ENCODE measurements at places on chromosomes 13 and 19.

DNA sequence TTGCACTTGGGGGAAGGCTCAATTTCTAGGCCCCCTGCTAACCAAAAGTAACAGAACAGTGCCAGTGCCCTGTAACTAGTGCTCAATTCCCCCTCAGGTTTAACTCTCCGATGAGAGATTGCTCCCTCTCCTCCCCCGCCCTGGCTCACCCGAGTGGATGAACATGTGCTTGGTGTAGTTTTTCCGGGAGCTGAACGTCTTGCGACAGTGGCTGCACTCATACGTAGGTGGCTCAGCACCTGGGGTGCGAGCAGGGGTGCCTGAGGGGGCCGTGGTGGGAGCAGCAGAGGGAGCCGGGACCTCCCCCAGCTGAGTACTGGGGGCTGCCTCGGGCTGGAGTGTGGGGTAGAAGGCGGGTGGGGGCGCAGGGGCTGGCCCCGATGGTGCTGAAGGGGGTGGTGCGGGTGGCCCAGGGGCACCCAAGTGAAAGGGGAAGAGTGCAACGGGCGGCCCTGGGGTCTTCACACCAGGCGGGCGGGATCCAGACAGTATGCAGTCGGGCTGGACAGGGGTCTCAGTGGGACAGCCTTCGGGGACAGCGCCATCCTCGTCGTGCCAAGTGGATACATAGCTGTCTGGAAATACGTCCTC is 3.3 kb downstream of the ZBTB45 start:
- DNase-seq = no peak

DNA sequence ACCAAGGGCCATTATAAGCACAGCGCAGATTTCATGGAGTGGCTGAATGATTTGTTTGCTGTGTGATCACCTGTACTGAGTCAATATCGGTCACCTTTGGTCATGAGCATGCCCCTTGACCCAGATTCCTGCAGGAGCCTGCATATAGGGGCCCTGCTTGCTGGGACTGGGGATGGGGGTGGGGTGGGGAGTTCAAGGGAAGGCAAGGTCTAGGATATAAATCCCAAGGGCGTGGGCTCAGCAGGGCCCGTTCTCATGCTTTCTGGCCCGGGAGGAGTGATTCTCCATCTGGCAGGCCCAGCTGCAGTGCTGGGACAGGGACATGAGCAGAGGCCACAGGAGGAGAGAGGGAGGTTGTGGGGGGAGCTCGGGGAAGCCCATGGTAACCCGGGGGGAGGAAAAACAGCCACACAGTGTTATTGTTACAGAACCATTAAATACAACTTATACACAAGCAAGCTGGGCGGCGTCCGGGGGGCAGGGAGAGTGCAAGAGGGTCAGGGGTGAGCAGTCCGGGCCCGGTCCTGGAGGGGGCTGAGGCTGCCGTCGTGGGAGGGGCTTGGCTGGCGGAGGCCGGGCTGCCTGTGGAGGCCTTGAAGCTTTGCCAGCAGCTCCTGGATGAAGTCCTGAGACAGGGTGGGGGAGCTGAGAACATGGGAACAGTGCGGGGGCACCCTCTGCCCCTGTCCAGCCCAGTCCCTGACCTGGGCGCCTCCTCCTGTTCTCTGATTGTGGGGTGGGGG is 5.2 kb downstream of the PPP1R14A start:
- no peak for DNase-seq

GRCh38 chr13:26025771-26026170 is 26.0 kb downstream of the SHISA2 start:
- DNase-seq = no peak

GRCh38 chr19:45473682-45474605 is 6.1 kb downstream of the FOSB start:
- no peak for DNase-seq

- no peak for DNase-seq
These were observed 12.7 kb upstream of the KL start for GRCh38 chr13:33003458-33004019.

DNA sequence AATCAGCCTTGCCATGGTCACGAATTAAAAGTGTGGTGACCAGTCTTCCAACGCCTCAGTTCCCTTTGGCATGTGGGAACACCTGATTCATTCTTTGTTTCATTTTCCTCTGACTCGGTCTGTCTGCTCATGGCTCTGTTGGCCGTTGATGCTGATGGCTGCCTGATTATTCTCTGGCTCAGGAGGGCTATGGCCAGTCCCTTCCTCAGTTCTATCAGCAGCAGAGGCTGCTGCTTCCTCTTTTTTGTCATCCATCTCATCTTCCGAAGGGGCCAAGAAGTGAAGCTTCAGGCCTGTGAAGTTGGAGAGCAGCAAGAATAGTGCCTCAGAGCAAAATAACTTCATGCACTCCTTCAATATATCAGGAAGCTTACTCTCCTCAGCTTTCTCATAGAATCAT is 9.5 kb upstream of the MLNR start:
- no peak for DNase-seq

GRCh38 chr13:36666477-36667229 is 7.2 kb upstream of the SERTM1 start:
- DNase-seq = no peak

- no peak for DNase-seq
These were observed 2.2 kb downstream of the FLT1 start for GRCh38 chr13:28492569-28493367.

- DNase-seq = no peak
These were observed 393.0 kb downstream of the FOXO1 start for GRCh38 chr13:40273253-40274025.

GRCh38 chr13:100600461-100600860 is 11.9 kb upstream of the GGACT start:
- no peak for DNase-seq

- DNase-seq = no peak
These were observed 153.1 kb downstream of the LACC1 start for GRCh38 chr13:44032802-44033201.

- DNase-seq = no peak
These were observed 159.5 kb downstream of the PRR20E start for GRCh38 chr13:57326532-57326931.

GRCh38 chr19:49339301-49340068 is 4.3 kb downstream of the CD37 start:
- DNase-seq = peak; percentile 90

GRCh38 chr19:50952910-50953309 is at the start of gene KLK5:
Gene KLK5, minus strand, starts transcription at chr19:50953038. Its CDS starts 381 bp downstream, at chr19:50952657.
- no peak for DNase-seq

DNA sequence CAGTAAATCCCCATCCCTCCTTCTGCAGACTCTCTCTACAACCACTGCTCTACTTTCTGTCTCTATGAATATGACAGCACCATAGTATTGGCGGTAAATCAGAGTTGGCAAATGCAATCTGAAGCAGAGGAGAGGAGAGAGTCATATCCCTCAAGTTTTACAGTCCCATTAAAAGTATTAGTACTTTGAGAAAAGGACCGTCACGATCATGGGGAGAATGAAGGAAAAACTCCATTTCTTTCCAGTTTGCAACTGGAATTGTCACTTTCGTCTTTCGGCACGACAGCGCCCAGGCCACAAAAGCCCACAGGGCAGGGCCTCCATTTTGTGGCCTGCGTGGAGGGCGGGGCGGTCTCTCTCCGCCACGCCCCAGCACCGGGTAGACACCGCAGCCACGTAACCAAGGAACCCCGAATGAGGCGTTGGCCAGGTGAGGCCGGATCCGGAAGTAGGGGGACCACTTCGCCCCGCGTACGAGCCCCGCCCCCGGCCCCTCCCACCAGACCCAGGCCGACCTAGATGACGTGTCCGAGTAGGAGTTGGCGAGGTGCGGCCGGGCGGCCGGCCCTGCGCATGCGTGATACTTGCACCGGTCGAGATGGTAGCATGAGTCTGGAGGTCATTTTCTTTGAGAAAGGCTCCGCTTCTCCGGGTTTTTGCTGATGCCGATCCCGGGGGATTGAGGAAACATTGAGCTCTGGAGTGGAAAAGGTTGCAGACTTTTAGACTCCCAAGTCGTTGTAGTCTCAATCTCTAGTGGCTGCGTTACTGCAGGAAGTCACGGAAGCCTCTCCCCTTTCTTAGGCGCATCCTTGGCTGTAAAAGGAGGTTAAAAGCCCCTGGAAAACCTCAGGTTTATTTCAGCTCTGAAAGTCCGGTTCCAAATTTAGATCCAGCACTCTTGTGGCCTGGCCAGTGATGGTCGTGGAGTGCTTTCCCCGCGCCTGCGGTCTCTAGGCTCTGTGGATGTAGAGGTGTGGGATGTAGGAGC is 2.8 kb upstream of the TM9SF2 start:
- peak; percentile 93 for DNase-seq

- no peak for DNase-seq
These were observed 733.5 kb upstream of the SGCG start for GRCh38 chr13:22447132-22447886.

DNA sequence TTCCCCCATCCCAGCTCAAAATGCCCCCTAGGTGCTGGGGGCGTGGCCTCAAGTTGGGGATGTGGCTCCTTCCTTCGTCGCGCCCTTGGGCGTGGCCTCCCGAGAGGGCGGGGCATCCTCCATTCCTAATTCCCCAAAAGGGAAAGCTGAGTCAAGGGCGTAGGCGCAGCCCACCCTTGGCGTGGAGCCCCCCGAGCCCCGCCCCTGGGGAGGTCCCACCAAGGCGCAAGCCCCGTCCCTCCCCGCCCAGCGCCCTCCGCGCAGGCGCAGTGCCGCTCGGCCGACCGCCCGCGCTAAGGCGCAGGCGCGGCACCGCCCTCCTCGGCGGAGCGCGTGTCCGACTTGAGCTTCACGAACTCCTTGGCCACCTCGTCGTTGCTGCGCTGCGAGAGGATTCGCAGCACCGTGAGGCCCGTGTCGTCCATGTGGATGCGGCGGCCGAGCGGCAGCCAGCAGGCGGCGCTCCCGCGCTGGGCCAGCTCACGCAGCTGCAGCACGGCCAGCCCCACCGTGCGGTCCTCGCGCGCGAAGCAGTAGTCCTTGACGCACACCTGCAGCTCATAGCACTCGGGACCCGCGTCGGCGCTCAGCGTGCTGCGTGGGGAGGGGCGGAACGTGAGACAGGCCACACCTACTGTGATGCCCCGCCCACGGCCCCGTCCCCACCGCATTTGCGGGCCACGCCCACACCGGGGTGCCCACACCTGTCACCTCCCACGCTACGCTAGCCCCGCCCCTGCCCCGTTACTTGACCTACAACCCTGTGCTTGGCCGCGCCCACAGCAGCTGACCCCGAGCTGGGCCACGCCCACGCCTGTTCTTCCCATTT is 50.5 kb downstream of the COLGALT1 start:
- peak; percentile 74 for DNase-seq

Measured in NCI-H1048 (cell line).